ENCODE measurements at places on chromosomes 16 and 17.

GRCh38 chr17:41610965-41611640 lies 1.5 kb downstream of the KRT16 start:
- DNase-seq, result no peak

GRCh38 chr17:66523378-66524200 lies 221.2 kb downstream of the PRKCA start:
- DNase-seq, result no peak

GRCh38 chr17:80989586-80989913 lies 2.1 kb upstream of the CHMP6 start:
- peak; percentile 44 for DNase-seq

- DNase-seq, result peak; percentile 22
Measured at GRCh38 chr16:53546988-53547391, 44.0 kb upstream of the AKTIP start.

GRCh38 chr17:45676695-45677094 lies 107.4 kb upstream of the CRHR1 start:
- no peak for DNase-seq

- DNase-seq, result no peak
Measured at GRCh38 chr17:4501295-4501949, 2.7 kb downstream of the SPNS2 start.

DNA sequence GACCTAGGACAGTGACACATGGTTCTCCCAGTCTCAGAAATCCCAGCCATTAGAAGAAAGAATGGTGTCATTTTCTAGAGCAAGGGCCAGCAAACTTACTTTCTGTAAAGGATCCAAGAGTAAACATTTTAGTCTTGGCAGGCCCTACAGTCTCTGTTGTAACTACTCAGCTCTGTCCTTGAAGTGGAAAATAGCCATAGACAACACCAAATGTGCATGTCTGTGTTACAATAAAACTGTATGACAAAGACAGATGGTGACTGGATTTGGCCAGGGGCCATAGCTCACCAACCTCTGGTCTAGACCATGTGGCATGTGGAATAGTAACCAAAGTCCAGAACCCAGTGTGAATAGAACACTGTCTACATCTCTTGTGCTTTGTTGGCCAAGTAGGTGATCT lies 286.5 kb downstream of the HS3ST4 start:
- no peak for DNase-seq

DNA sequence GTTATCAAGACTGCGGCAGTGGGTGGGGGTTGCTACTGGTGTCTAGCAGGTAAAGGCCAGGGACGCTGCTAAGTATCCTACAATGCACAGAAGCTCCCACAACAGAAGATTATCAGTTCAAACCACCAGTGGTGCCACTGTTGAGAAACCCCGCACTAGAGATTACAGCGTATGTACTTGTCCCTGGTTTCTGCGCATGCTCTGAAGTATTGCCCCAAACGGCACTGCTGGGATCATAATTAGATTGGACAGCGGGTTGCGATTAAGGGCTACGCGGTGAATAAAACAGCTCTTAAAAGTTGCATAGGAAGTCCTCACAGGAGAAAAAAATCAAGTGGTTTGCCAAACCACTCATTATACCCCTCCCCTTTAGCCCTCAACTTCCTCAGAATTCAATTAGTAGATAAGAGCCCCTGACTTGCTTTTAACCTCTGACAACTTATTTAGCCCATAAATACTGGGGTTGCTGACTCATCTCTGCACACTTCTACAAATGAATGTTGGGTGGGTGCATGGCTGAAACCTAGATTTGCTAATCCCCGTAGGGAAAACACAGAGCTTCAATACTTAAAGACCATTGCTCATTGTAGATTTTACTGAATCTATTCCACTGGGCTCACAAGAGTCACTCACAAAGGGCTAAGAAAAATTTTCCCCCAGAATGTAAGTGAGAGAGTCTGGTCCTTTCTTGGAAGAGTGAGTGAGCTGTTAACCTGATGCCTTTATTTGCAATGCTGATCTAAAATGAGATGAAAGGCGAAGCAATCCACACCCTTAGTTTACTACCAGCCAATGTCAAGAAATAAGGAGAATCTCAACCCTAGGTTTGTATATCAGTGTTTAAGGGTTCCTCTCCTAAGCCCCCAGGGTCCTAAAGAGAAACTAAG lies 91.8 kb downstream of the RGS9 start:
- DNase-seq, result peak; percentile 41

DNA sequence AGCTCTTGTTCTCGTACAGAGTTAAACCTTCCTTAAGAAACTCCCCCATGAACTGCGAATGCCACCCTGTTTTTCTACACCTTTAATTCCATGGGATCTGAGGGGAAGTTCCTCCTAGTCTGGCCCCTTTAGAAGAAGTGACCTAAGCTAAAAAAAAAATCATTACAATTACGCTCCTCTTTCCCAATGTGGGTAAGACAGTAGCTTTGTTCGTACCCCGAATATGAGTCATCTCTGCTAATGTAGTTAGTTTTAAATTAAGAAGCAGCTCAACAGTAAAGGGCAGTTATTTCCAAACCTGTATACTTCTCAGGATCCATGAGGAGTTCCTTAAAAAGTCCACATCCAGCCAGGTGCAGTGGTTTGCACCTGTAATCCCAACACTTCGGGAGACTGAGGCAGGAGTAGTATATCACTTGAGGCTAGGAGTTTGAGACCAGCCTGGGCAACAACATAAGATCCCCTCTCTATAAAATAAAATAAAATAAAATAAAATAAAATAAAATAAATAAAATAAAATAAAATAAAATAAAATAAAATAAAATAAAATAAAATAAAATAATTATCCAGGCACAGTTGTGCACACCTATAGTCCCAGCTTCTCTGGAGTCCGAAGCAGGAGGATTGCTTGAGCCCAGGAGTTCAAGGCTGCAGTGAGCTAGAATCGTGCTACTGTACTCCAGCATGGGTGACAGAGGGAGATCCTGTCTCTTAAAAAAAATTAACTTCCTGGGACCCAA lies 26.1 kb downstream of the RCVRN start:
- no peak for DNase-seq

DNA sequence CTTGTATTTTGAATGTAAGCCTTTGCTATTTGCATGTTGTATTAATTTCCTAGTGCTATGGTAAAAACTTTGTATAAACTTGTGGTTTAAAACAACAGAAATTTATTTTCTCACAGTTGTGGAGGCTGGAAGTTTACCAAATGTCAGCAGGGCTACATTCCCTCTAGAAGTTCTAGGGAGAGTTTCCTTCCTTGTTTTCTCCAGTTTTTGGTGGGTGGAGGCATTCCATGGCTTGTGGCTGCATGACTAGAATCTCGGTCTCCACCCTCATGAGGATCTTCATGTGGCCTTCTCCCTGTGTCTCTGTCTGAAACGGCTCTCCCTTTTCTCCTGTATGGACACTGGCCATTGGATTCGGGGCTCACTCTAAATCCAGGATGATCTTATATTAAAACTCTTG lies 482.2 kb upstream of the GOT2 start:
- no peak for DNase-seq

DNA sequence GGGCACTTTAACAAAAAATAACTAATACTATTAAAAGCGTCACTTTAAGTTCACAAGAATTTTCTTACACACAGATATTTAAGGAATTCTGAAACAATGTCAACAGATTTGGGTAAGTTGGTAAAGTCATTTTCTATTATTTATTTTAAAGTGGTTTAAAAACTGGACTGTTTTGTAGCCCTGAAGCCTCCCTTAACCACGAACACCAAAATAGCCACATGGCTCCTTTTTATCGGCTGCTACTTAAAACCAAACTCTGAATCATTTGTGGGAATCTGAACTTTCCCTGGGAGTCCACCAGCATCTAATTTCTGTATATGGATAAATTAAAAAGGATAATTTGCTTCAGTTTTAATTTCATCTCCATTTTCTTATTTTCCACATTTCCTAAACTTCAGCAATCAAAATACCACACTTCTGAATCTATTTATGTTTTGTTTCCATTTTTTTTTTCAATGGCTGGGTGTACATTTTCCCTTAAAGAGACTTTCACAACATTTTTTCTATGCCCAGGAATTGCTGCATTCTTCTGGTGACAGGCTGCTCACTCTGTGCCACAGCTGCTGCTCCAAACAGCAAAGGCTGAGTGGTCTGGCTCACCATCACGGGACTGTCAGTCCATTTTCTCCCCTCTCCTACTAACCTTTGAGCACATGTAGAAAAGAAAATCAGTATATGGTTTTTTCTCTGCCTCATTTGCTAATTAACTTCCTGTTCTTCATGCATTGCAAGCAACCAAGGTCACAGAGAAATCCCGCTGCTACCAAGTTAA lies 255.5 kb upstream of the KCNJ16 start:
- no peak for DNase-seq

DNA sequence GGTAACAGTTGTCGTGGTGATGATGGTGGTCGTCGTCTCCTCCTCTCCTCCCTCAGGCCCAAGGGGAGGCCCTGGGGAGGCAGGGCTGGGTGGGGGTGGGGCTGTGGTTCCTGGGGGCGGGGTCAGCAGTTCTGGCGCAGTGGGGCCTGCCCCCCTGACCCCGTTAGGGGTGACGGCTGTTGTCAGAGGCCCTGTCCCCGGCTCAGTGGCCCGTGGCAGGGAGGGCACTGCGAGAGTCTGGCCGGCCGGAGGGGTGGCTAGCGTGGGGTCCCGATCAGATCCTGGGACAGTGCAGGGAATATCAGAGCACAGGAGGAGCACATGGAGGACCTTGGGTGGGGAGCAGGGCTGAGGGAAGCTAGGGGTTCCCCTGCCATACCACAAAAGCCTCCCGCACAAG lies 2.5 kb downstream of the SEZ6L2 start:
- DNase-seq, result no peak

DNA sequence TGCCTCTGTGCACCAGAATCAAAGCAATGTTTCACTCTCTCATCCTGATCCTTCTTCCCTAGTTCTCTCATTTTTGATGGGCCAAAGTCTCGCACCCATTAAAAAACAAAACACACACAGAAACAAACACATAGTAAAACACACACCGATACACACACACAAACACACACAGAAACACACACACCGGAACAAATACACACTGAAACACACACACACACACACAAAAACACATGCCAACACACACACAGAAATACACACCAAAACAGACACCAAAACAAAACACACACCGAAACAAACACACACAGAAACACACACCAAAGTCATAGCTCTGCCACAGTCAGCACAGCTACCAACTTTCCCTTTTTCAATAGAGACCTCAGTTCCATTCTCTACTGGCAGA lies 8.6 kb downstream of the HSPB9 start:
- no peak for DNase-seq

DNA sequence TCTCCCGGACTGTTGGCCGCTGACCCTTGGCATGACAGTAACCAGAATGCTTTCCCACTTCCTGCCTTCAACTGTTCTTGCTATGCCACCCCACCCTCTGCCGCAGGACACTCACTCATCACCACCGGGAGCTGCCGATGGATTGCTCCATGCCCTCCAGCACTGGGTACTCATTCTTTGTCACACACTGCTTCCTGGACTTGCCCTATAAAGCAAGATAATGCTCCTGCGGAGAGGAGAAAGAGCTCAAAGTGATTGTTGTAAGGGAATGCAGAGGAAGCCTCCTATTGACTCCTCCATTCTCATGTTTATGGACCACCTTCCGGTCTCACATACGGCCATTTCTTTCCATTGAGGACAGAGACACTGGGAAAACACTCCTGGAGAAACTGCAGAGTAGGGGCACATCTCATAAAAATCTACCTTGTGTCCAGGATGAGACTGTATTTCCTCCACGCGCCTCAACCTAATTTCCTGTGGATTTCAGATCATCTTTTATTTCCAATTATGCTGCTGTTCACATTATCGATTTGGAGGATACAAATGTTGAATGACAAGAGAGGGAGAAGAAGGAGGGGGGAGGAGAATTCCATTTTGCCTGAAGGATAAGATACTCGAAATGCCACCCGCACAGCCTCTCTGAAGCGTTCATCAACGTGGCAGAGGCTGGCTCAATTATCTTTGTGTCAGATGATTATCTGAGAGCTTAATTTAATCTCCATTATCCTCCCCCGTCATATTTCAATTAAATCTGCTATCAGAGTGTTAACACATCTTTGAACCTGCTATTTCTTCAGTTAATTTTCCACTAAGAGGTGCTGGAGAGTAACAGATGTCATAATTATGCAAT lies 486.1 kb upstream of the SALL1 start:
- peak; percentile 6 for DNase-seq

DNA sequence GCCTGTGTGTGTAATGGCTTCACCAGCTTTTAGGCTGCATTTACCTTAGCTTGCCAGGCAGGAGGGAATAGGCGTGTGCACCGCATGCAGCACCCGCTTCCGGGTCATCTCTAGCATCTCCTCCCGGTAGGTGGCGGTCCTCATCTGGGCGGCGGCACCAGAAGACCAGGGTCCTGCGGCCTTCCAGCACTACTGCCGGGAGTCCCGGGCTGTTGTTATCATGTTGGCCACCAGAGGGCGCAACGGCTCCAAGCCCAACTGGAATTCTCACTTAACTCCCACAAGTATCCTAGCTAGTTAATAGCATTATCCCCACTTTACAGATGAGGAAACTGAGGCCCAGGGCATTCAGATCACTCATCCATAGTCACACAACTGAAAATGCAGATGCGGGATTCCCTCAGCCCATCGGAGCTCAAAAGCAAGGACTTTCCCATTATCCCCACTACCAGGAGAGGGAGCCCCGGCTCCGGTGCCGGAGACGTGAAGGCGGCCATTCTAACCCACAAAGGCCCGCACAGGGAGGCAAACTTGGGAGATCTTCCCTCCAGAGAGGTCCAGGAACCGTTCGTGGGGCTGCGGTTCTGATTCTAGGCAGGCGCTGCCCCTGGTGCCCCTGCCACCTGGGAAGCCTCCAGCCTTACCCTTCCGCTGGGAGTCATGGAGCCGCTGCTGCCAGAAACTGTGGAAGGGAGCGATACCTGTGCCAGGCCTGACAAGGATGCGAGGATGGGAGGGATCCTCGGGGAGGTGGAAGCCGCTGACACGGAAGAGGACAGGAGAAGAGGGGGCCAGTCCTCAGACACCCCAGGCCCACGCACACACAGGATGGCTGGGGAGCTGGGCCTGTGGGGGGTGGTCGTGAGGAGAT lies 23.9 kb downstream of the LGALS9 start:
- peak; percentile 70 for DNase-seq

- DNase-seq, result peak; percentile 4
Measured at GRCh38 chr16:8798174-8798527, 512 bp downstream of the PMM2 start.

DNA sequence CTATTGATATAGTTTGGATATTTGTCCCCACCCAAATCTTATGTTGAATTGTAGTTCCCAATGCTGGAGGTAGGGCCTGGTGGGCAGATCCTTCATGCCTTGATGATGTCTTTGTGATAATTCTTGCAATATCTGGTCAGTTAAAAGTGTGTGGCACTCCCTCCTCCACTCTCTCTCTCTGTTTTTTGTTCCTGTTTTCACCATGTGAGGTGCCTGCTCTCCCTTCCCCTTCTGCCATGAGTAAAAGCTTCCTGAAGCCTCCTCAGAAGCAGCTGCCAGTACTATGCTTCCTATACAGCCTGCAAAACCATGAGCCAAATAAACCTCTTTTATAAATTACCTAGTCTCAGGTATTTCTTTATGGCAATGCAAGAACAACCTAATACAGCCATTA lies 47.3 kb downstream of the TOM1L2 start:
- DNase-seq, result no peak

- DNase-seq, result no peak
Measured at GRCh38 chr16:27189335-27189972, 13.9 kb upstream of the KDM8 start.

Data from PC-3 (cell line).